ENCODE measurements at places on chromosomes 4 and X.

DNA sequence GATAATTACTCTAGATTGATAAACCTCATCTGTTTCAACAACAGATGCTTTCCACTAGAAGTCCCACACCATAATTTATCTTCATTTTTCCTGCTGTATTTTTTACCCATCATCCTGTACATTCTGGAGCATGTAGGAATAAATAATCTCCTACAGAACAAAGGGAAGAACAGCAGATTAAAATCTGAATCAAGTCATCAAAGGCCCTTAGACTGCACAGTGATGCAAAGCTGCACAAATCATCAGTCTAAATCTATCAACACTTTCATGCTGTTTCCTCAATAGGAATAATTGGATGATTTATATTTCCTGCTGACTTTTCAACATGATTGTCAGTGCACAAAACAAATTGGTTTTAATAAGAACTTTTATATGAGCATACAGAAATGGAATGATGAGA is 1143.9 kb downstream of the STIM2 start:
- no peak for DNase-seq

GRCh38 chr4:1532549-1533395 is 126.5 kb upstream of the NKX1-1 start:
- DNase-seq, result no peak

DNA sequence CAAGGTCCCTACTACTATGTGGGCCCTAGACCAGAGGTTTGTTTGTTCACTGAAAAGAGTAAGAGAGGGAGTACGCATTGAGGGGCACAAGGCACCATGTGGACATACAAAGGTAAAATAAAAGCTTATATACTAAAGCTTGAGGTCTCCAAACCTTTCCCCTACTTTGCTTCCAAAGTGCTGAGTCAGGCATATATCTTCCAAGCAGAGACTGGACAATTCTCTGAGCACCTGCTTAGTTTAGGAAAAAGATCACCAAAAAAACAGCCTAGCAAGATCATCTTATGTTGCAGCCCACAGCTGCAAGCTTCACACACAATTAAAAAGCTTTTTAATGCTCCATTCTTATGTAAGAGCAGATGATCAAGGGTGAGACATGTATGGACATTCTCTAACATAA is 119.5 kb downstream of the WDFY3 start:
- DNase-seq, result no peak

DNA sequence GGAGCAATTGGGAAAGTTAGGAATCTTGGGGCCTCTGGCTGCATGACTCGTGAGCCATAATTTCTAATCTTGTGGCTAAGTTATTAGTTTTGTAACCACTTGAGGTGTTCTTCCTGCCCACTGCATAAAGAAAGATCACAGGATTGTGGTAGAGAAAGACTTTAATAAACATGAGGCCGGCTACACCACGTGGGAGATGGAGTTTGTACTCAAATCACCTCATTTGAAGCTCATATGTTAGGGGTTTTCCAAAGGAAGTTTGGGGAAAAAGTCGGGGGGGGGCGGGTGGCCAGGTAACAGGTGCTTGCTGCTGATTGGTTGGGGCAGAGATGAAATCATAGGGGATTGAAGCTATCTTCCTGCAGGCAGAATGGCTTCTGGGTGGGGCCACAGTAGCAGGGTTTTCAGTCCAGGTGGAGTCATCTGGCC is 287.8 kb downstream of the ZNF674 start:
- no peak for DNase-seq

- no peak for DNase-seq
Measured at GRCh38 chrX:150536455-150537116, 31.8 kb upstream of the MTM1 start.

DNA sequence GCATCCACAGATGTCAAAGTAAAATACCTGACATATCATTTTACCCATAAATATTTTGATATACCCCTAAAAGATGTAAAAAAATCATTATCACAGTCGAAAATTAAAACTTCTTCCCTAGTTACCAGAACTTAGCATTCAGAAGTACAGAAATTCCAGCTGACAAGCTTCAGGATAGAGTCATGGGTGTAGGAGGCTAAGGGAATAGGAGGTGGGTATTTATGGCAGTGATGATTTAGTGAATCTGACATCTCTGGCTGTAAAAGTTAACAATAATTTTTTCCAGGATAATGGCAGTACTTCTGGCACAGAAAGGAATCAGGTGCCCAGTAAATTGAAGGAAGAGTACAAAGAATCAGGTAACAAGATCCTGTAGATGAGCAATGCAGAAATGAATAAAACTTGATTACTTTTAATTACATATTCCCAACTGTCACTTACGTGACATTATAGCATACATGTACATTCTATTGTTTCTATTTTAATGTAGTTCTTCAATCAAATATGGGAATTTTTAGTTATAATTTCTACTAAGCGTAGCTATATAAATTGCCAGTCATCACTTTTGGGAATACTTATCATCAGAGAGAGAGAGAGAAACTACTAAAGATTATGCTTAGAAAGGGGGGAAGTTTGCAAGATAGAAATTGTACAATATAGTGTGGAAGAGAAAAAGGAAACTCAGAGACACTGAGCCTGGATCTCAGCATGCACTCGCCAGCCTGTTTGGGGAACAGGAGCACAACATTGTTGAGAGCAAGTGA is 143.4 kb downstream of the TMEM144 start:
- DNase-seq, result no peak

Measured in gastrocnemius medialis (tissue), 4 donors.